ENCODE measurements at places on chromosomes 1 and 21.

GRCh38 chr1:30379684-30380624 lies 343.4 kb downstream of the MATN1 start:
- H3K4me3 ChIP-seq = no peak overlapping the region
- no peaks in the 10 kb centered on the region for H3K36me3 ChIP-seq
- H3K27ac ChIP-seq = no peak overlapping the region
- peak; percentile 53 for DNase-seq

- peaks cover 2% of the 10 kb centered on the region for H3K4me1 ChIP-seq
- DNase-seq = no peak
- H3K27me3 ChIP-seq = no peaks in the 10 kb centered on the region
- H3K4me3 ChIP-seq = no peak overlapping the region
- no peak overlapping the region for H3K27ac ChIP-seq
Measured at GRCh38 chr1:230861489-230861888, 6.8 kb downstream of the C1orf198 start.

GRCh38 chr1:175665616-175666015 lies 77.8 kb downstream of the TNR start:
- no peaks in the 10 kb centered on the region for H3K27me3 ChIP-seq
- no peak overlapping the region for H3K27ac ChIP-seq
- no peaks in the 10 kb centered on the region for H3K36me3 ChIP-seq
- DNase-seq = no peak
- no peaks in the 10 kb centered on the region for H3K4me1 ChIP-seq

DNA sequence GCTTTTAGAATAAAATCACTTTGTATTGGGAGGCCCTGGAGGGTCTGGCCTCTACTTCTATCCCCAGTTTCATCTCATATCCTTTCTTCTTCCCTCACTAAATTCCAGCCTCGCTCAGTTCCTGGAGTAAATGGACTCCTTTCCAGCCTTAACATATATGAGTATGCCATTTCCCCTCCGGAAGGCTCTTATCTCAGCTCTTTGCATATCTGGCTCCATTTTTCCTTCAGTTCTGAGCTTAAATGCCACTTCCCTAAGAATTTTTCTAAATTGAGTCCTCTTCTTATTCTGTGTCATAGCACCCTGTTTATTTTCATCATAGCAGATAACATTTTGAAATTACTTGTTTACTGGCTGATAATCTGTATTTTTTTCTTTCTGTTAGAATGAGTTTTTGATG lies 20.2 kb upstream of the DUSP10 start:
- H3K4me3 ChIP-seq = no peak overlapping the region
- no peaks in the 10 kb centered on the region for H3K36me3 ChIP-seq
- H3K27ac ChIP-seq = no peak overlapping the region
- DNase-seq = no peak

DNA sequence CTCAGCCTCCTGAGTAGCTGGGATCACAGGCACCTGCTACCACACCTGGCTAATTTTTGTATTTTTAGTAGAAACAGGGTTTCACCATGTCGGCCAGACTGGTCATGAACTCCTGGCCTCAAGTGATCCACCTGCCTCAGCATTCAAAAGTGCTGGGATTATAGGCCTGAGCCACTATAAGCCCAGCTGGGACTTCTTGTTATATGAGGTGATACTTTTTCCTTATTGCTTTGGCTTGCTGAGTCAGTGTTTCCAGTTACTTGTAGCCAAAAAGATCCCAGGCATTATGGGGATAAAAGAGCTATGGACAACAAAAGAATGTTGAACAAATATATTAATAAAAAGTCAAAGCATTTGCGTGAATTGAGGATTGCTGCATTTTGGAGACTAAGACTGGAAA lies 69.9 kb upstream of the LPGAT1 start:
- H3K27me3 ChIP-seq = no peaks in the 10 kb centered on the region
- DNase-seq = no peak
- H3K4me3 ChIP-seq = no peak overlapping the region
- H3K36me3 ChIP-seq = no peaks in the 10 kb centered on the region

- DNase-seq = peak; percentile 66
- H3K4me1 ChIP-seq = peaks cover 5% of the 10 kb centered on the region
Measured at GRCh38 chr1:155044812-155045657, 6.1 kb upstream of the ADAM15 start.

DNA sequence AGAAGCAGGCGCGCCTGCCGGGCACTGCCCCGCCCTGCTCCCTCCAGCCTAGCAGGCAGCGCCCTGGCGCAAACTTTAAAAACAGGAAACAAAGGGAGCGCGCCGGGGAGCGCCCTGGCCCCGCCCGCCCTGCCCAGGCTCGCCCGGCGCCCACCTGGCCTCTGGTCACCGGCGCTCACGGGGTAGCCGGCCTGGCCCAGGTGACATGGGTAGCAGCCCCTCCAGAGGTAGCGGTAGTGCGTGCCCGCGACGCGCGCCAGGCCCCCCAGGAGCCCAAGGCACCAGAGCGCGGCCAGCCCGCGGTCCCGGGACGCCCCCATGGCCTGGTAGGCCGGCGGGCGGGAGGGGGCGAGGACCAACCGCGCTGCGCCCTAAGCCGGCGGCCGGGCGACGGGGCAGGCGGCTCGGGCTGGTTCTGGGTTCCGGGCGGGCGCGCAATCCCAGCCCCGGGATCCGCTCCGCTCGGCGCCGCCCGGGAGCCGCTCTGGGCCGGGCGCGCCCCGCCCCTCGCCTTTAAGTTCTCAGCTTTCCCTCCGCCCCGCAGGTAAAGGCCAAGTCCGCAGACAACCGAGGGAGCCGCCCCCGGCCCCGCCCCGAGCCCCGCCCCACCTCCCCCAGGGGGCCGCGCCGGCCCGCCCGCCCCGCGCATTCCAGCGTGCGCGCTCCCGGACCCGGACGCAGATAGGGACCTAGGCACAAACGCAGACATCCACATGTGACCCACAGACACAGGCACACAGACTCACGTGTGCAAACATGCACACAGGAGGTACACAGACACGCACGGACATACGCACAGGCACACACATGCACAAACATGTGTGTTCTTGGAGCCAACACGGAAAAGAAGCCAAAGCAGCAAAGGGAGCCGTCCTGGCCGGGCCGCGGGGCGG lies 76.7 kb downstream of the ARHGEF16 start:
- H3K27me3 ChIP-seq = no peaks in the 10 kb centered on the region
- H3K4me1 ChIP-seq = peaks cover 16% of the 10 kb centered on the region
- H3K36me3 ChIP-seq = no peaks in the 10 kb centered on the region
- peak overlapping the region; percentile 85 for H3K4me3 ChIP-seq
